ENCODE measurements at places on chromosomes 2 and 18.

DNA sequence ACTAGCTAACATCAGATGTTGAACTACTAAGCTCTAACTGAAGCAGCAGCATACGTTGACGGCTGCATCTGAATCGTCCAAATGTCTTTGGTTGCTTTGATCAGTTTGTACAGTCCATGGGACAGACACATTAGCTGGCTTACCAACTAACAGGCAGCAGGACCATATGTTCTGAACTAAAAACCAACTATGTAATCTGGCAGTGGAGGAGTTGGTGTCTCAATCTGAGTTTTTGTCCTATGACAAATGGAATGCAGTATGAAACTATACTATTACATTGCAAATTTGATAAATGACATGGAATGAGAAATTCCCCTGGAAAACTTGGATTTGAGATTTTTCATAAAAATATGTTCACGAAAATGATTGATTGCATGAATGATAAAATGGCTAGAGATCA, 79.5 kb downstream of the EPHA4 start:
- no peak overlapping the region for H3K4me3 ChIP-seq
- DNase-seq, result no peak
- H3K4me1 ChIP-seq, result peaks cover 10% of the 10 kb centered on the region

GRCh38 chr2:148701039-148701438, 56.5 kb downstream of the EPC2 start:
- H3K27me3 ChIP-seq, result no peaks in the 10 kb centered on the region
- no peak overlapping the region for H3K4me3 ChIP-seq
- H3K4me1 ChIP-seq, result peaks cover 31% of the 10 kb centered on the region
- peaks cover 49% of the 10 kb centered on the region for H3K36me3 ChIP-seq

DNA sequence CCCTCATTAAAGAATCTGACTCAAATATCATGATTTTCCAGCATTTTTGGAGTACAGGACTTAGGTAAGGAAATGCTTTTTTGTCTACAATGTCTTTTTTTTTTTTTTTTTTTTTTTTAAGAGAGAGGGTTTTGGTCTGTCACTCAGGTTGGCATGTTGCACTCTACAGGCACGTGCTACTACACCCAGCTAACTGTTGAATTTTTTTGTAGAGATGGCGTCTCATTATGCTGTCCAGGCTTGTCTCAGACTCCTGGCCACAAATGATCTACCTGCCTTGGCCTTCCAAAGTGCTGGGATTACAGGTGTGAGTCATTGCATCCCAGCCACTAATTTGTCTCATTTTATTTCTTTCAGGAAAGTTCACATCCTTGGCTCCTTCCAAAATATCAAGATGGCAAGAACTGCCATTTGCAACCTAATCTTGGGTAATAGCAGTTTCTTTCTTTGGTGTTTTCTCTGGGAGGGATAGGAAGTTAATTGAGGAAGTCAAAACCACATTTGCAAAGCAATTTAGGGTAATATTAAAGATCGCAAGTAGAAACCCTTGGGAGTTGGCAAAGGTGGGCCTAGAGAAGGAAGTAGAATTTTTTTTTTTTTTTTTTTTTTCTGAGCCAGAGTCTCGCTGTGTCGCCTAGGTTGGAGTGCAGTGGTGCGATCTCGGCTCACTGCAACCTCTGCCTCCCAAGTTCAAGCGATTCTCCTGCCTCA, 15.5 kb downstream of the PNO1 start:
- peaks cover 15% of the 10 kb centered on the region for H3K36me3 ChIP-seq
- DNase-seq, result no peak
- no peak overlapping the region for H3K4me3 ChIP-seq
- peaks cover 2% of the 10 kb centered on the region for H3K27me3 ChIP-seq

DNA sequence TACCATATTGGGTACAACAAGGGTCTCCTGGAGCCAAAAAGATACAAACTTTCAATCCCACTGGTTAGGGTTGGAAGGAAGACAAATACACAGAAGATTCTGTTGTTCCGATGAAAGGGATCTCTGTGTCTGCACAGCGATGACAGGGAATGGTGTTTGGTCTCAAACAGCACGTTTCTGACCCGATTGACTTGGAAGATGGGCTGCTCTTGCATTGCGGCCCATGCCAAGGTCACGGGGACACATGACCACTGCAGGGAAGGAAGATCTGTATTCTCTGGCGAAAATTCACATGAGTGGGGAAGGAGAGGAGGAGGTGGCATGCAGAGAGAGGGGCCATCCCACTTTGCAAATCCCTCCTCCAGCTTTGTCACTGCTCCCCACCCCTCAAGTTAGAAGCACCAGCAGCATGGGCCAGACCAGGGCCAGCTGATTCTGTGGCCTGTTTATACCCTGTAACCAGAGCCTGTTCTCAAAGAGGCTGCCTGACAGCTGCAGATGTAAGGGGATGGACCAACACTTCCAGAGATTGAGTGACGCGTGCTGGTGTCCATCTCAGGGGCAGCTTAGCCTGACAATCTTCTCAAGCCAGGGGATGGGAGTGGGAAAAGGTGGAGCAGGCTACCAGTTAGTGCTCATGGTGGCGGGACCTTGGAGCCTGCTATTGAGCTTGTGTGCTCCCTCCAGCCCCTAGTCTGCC, 57.2 kb downstream of the TNP1 start:
- no peak overlapping the region for H3K27ac ChIP-seq
- peaks cover 11% of the 10 kb centered on the region for H3K4me1 ChIP-seq
- DNase-seq, result no peak
- no peaks in the 10 kb centered on the region for H3K36me3 ChIP-seq
- peaks cover 7% of the 10 kb centered on the region for H3K27me3 ChIP-seq

GRCh38 chr2:206092297-206092696, 6.3 kb upstream of the INO80D start:
- no peak overlapping the region for H3K4me3 ChIP-seq
- peaks cover 8% of the 10 kb centered on the region for H3K36me3 ChIP-seq
- no peak overlapping the region for H3K27ac ChIP-seq
- H3K27me3 ChIP-seq, result no peaks in the 10 kb centered on the region
- no peak for DNase-seq

DNA sequence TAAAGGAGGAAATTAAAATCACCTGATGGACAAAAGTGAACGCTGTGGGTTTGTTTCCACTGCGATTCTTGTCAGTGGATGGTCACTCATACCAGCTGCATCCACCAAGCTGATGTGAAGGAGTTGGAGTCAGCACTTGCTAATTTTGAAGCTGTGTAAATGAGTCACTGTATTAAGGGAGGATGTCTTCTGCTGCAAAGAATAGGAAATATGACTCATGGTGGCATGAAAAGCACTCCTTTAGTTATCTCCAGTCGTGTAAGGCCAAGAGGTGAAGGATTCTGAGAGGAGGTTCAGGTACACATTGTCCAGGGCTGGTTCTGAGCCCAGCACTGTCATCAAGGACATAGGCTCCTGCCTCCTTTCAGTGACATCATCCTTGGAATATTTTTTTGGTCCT, 71.7 kb upstream of the SKOR2 start:
- no peak overlapping the region for H3K4me3 ChIP-seq
- H3K4me1 ChIP-seq, result peaks cover 8% of the 10 kb centered on the region
- H3K27me3 ChIP-seq, result peaks cover 4% of the 10 kb centered on the region
- peak; percentile 65 for DNase-seq

DNA sequence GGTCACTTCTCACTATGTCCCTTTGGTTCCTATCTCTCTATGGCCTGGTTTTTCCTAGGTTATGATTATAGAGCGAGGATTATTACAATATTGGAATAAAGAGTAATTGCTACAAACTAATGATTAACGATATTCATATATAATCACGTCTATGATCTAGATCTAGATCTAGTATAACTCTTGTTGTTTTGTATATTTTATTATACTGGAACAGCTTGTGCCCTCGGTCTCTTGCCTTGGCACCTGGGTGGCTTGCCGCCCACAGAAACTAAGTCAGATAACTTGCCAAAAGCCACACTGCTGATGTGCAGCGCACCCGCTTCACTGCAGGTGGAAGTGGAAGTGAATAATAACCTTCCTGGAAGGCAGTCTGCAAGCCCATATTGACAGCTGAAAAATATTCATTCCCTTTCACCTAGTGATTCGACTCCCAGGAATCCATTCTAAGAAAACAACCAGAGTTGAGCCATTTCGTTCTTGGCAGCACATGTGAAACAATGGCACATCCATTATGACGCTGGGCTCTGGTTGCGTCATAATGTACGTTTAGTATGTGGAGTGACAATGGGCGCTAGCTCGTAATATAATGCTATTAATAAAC, 725 bp upstream of the ANKRD53 start:
- peak overlapping the region; percentile 98 for H3K27ac ChIP-seq
- peak overlapping the region; percentile 90 for H3K4me3 ChIP-seq
- no peaks in the 10 kb centered on the region for H3K36me3 ChIP-seq
- DNase-seq, result peak; percentile 95

DNA sequence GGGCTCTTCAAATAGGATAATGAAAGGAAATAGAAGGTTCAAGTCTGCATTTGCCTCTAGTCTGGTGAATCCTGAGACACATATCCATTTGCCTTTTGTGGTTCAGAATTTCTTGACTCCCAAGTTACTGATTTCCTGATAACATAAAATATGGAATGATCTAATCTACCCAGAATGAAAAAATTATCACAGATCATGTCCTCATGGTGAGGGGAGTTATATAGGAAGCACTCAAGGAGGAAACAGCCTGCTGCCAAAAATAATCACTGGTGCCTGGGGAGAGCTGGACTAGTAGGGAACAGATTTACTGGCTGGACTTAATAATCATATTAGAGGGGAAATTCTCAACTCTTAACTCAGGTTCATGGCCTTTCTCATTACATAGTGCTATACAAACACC, 95.5 kb upstream of the STK17B start:
- peak overlapping the region; percentile 34 for H3K27ac ChIP-seq
- H3K4me3 ChIP-seq, result 0 out of 2 replicates have a peak overlapping the region, but pooled peaks have one; percentile 5
- peaks cover 53% of the 10 kb centered on the region for H3K4me1 ChIP-seq

GRCh38 chr2:195830968-195831950, 174.2 kb downstream of the SLC39A10 start:
- H3K27ac ChIP-seq, result no peak overlapping the region
- DNase-seq, result no peak
- no peaks in the 10 kb centered on the region for H3K36me3 ChIP-seq
- peaks cover 2% of the 10 kb centered on the region for H3K27me3 ChIP-seq
- H3K4me1 ChIP-seq, result no peaks in the 10 kb centered on the region

DNA sequence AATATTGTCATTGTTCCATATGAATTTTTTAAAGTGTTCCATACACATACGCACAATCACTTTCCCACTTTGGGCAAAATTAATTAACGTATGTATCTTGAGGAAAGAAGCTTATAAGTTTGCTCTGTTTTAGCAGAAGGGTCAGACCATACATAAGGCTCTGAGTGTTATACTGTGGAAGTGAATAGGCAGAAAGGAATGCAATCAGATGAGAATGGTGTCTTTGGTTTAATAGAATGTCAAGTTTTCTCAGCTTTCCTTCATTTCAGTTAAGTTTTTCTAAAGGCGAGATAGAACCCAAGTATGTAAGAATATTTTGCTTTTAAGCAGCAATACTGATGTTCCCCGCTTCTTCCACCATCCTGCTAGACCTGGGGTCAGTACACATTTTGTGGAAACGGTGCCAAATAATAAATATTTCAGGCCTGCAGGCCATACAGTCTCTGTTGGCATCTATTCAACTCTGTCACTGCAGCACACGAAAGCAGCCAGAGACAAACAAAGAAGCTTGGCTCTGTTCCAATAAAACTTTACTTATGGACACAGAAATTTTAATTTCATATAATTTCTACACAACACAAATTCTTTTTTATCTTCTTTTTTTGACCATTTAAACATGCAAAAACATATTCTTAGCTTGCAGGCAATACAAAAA, 100.6 kb downstream of the UPP2 start:
- peaks cover 18% of the 10 kb centered on the region for H3K4me1 ChIP-seq
- no peak overlapping the region for H3K4me3 ChIP-seq
- no peaks in the 10 kb centered on the region for H3K36me3 ChIP-seq
- no peak overlapping the region for H3K27ac ChIP-seq
- peaks cover 2% of the 10 kb centered on the region for H3K27me3 ChIP-seq
- no peak for DNase-seq

- H3K4me1 ChIP-seq, result no peaks in the 10 kb centered on the region
- no peak overlapping the region for H3K4me3 ChIP-seq
- no peaks in the 10 kb centered on the region for H3K36me3 ChIP-seq
- DNase-seq, result no peak
- H3K27ac ChIP-seq, result no peak overlapping the region
- H3K27me3 ChIP-seq, result peaks cover 9% of the 10 kb centered on the region
These were observed 31.7 kb upstream of the CERS6 start for GRCh38 chr2:168424112-168424951.

- no peak for DNase-seq
- H3K4me1 ChIP-seq, result no peaks in the 10 kb centered on the region
- no peaks in the 10 kb centered on the region for H3K36me3 ChIP-seq
These were observed 22.4 kb downstream of the TMEM200C start for GRCh38 chr18:5872886-5873285.

- no peaks in the 10 kb centered on the region for H3K36me3 ChIP-seq
- H3K4me3 ChIP-seq, result no peak overlapping the region
- no peaks in the 10 kb centered on the region for H3K4me1 ChIP-seq
- DNase-seq, result no peak
These were observed 905.6 kb downstream of the TSN start for GRCh38 chr2:122660786-122661634.

GRCh38 chr18:46010676-46011075, 43.5 kb upstream of the EPG5 start:
- H3K4me3 ChIP-seq, result no peak overlapping the region
- peaks cover 2% of the 10 kb centered on the region for H3K27me3 ChIP-seq
- H3K4me1 ChIP-seq, result no peaks in the 10 kb centered on the region
- H3K27ac ChIP-seq, result no peak overlapping the region

DNA sequence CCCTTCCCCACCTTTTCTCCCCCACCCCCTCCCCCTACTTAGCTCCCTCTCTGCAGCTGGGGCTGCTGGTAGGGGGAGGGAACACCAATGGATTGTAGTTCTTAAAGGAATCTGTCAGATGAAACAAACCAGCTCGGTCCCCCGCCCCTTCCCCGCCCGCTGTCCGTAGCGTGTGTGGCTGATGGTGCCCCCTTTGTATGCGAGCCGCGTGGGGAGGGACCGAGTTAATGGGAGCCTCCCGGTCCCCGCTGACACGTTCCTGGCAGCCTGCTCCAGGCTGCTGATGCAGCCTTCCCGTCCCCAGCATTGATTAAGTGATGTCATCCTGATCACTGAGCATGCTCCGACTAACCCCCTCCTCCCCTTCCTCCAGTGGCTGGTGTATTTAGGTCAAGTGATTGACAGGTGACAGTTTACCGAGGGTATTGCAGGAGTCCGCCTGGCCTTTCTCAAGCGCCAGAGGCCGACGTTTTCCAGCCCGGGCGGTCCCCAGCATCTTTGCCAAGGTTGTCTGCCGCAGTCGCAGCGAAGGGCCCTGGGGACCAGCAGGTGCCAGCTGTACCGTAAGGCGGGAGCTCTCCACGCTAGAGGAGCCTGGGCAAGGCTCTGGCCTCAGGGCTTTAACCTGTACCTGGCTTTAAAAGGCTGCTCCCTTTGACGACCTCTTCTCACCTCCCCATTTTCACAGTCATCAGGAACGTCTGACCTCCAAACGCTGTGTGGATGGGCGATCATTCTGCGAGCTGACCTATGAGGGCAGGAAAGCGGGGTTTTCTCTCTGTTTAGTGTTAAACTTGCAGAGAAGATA, 1.8 kb downstream of the KIF5C start:
- no peak overlapping the region for H3K4me3 ChIP-seq
- no peaks in the 10 kb centered on the region for H3K4me1 ChIP-seq
- no peaks in the 10 kb centered on the region for H3K36me3 ChIP-seq
